Stimulated activated CD8-positive, alpha-beta memory T cell treated with anti-CD3 and anti-CD28 coated beads, Interleukin-15, amount 100 ng/mL, for 24 hours (primary cell): ENCODE measurements at places on chromosomes 16 and 17.

- DNase-seq = no peak
These were observed 17.6 kb downstream of the CCL16 start for GRCh38 chr17:35963663-35964062.

- DNase-seq = no peak
These were observed 14.3 kb upstream of the GINS3 start for GRCh38 chr16:58377932-58378331.

DNA sequence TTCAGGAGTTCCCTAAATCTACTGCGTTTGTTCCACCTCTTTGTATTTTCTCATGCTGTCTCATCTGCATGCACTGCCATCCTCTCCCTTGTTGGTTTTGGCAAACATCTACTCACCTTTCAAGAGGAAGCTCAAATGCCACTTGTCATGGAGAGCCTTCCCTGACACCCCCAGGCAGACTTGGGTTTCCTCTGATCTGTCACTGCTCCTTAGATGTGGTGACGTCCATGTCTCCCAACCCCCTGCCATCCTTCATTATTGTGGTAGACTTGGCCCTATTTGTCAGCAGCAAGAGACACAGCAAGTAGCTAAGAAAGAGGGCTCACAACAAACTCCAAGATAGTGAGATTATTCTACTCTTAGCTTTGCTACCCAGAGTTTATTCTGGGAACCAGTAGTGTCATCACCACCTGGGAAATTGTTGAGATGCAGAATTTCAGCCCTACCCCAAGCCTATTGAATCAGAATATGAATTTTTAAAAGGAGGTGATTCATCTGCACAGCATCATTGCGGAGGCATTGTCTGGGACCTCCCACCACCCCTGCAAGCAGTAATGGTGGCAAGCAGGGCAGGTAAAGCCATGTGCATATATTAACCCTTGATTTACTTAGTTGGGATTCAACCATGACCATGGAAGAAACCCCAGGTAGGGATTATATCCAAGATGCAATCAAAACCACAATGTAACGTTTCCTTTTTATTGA is 248.9 kb downstream of the SHISA9 start:
- no peak for DNase-seq

DNA sequence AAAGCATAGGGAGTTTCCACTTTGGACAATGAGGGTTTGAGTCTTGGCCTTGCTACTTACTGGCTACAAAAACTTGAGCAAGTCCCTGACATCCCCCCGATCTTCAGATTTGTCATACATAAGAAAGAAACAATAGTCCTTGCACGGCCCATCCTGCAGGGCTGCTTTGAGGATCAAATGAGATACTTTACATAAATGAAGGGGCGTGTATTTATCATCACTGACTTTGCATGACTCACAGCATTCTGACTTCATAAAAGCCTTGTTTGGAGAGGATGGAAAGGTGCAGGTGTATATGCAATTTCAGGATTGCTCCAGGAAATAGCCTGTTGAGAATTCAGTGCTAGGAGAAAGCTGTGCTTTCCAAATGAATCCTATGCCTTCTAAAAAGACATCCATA is 465.0 kb upstream of the MAF start:
- no peak for DNase-seq

DNA sequence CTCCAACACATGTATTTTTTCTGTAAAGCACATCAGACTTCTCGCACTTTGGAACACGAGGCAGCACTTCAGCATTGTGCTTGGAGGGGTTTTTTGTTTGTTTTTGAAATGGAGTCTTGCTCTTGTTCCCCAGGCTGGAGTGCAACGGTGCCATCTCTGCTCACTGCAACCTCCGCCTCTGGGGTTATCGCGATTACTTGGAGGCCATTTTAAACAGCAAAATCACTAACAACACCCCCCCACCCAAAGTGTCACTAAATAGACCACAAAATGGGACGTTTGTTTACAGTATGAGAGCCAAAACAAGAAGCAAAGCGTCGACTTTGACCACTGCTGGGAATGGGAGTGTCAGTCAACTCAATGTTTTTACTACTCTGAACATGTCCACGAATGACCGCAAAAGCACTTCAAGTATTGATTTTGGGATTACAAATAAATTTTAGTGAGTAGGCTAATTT is 9.0 kb upstream of the C16orf87 start:
- no peak for DNase-seq

- DNase-seq = peak; percentile 49
These were observed 3.8 kb upstream of the CD7 start for GRCh38 chr17:82320956-82321927.

GRCh38 chr16:14329727-14330350 is 258.7 kb downstream of the MRTFB start:
- no peak for DNase-seq
